ENCODE measurements at places on chromosomes 7 and 10.

GRCh38 chr7:94417306-94417705 is 22.6 kb downstream of the COL1A2 start:
- DNase-seq: no peak

GRCh38 chr7:55144333-55145317 is 125.8 kb downstream of the EGFR start:
- no peak for DNase-seq

DNA sequence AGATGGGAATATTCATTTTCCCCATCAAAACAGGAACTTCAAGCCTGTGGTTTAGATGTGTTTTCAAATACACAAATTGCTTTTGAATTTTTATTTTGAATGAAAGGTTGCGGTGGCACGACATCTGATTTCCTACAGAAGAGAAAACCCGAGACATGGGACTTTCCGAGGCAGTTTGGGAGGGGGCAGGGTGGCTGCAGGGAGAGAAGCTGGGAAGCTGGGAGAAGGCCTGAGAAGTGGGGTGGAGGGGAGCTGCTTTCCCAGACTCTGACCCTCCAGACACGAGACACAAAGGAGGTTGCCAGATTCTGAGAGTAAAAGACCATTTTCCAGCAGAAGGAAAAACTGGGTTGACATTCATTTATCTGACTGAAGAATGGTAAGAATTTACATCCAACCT is 19.6 kb downstream of the TMEM176A start:
- DNase-seq: no peak

- no peak for DNase-seq
Observed at GRCh38 chr7:144720149-144720548, 115.7 kb downstream of the TPK1 start.

- no peak for DNase-seq
Observed at GRCh38 chr7:107213193-107213788, 44.5 kb downstream of the HBP1 start.

GRCh38 chr10:97144297-97144696 is 41.5 kb downstream of the SLIT1 start:
- no peak for DNase-seq

- DNase-seq: no peak
Observed at GRCh38 chr7:158809596-158809995, 19.7 kb downstream of the ESYT2 start.

- DNase-seq: no peak
Observed at GRCh38 chr7:50214126-50214670, 90.3 kb upstream of the IKZF1 start.

- DNase-seq: no peak
Observed at GRCh38 chr10:6141296-6142151, 52.7 kb downstream of the RBM17 start.

DNA sequence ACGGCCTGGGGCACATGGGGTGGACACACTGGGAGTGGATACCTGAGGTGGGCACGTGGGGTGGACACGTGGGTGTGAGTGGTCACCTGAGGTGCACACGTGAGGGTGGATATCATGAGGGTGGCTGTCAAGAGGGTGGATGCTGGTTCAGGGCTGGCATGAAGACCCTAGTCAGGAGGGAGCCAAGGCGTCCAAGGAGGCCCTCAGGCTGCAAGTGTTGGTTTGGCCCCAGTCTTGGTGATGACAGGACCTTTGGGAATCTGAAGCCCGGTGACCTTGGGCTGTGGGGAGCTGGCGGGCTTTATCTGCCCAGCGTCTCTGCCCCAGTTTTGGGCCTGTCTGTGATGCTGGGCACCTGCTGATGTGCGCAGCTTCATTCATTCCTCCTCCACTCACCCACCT is 24.9 kb upstream of the PFKFB3 start:
- DNase-seq: no peak

DNA sequence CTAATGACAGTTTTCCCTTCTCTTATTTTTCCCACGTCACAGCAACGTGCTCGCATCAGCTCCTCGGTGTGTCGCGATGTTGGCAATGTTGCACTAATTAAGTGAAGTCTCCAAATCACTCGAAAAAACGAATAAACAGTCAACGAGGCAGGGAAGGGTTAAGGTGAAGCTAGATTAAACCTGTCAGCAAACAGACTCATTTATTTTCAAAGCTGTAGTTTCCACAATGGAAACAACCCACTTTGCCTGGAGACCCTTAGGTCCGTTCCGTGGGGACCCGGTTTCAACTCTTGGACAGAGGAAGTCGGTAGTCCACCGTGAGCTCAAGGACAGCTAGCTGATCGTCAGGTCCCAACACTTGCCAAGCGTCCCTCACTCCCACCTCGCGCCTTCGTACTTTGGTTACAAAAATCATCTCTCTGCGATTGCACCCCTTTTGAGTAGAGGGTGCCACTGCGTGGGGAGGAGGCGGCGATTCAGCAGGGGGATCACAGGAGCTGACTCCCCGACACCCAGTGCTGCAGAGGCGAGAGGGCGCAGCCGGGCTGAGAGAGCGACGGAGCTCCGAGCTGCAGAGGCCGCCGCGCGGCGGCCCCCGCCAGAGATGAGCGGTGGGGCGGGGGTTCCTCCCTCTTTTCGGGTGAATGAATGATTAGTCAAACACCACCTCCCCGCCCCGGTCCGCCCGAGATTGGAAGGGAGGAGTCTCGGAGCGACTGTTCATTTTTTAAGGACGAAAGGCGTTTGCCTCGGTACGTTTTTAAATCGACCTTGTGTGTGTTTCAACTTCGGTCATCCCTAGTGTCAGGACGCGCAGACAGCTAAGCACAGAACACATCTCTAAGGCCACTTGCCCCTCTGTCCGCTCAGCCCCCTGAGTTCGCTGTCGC is 1.3 kb upstream of the BMPER start:
- no peak for DNase-seq

GRCh38 chr7:145624618-145625017 is 492.0 kb upstream of the CNTNAP2 start:
- peak; percentile 35 for DNase-seq

DNA sequence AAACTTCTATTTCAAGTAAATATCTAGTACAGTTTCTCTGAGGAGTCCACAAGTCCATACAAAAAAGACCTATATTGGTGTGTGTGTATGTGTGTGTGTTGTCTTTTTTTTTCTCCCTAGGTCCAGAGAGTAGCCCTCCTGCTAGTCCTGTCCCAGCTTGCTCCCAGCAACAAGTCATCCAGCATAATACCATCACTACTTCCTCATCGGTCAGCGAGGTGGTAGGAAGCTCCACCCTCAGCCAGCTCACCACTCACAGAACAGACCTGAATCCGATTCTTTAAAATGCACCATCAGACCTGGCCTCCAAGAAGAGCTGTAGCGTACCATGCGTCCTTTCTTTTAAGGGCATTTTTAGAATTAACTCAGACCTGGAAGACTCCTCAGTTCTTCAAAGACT is 139.1 kb downstream of the TRIL start:
- no peak for DNase-seq

- DNase-seq: no peak
Observed at GRCh38 chr10:76287856-76288255, 856.4 kb downstream of the LRMDA start.

DNA sequence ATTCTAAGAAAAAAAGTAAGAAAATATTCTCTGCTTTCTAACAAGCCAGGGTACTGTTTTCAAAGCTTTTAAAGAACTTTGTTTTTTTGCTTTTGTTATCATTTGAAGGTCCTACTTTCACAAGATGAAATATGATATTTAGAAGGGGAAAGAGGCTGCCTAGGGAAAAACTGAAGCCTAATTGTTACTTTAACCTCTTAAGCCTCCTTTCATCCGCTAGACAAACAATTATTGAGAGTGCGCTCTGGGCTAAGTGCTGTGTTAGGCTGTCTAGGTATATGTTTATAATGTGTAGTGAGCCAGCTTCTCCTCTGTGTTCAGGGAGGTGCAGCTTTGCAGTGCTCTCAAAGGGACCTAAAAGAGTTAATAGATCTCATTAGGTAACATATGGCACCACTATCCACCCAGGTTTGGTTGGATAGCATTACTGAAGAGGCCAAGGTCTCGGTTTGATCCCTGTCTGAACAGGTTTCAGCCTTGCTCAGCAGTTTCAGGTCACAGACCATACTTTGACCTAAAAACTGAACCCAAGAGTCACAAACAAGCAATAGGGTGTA is 17.9 kb downstream of the PDK4 start:
- no peak for DNase-seq

DNA sequence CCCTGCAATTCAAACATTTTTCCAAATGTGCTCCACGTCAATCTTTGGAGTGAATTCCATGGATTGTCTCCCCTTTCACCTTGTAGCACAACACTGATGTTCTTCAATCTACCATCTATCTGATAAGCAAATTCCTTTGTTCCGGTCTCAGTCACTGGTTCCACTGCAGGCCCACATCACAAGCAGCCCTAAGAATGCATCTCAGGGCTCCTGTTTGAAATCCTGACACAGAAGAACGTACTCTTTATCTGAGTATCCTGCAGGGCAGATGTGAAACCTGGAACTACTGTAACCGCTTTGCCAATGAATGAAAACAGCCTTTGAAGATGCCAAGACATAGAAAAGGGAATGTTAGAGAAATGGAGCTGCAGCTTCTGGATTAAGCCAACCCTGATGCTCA is 62.9 kb upstream of the FAM133B start:
- no peak for DNase-seq

- DNase-seq: no peak
Observed at GRCh38 chr7:16637379-16637778, 8.2 kb downstream of the ANKMY2 start.

DNA sequence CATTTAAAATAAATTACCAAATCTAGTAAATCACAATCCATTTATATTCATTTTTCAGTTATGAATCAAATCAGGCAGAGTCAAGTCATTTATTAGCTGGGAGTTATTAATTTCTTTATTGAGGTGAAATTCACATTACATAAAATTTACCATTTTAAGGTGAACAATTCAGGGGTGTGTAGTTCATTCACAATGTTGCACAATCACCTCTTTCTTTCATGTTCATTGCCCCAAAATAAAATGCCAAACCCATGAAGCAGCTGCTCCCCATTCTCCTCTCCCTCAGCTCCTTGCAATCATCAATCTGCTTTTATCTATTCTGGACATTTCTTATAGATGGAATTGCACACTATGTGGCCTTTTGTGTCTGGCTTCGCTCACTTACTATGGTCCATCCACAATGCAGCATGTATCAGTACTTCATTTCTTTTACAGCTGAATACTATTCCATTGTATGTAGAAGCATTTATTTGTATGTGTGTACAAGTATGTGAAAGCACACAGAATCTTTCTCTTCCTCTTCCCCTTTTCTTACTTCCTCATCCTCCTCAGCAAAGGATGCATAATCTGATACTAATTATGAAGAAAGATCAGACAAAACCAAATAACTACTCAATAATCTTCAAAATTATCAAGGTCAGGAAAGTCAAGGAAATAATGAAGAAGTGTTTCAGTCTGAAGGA is 60.6 kb downstream of the LMBR1 start:
- no peak for DNase-seq

DNA sequence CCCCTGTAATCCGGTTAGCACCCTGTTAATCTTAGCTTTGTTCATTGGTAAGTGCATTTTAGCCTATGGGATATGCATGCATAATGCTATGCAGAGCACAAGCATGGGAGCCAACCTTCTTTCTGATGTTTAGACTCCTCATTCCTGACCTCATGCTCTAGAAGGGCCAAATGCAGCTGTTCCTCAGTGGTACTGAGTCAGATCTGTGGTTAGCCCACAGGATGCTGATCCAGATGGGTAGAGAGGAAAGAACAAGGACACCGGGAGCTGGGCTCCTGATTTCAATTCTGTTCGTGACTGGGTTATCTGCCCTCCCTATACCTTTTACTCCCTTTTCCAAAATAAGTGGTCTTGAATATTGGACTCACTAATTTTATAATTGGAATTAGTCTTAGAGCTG is 31.7 kb upstream of the C10orf90 start:
- DNase-seq: no peak

- DNase-seq: no peak
Observed at GRCh38 chr10:111156754-111157153, 79.9 kb downstream of the ADRA2A start.

DNA sequence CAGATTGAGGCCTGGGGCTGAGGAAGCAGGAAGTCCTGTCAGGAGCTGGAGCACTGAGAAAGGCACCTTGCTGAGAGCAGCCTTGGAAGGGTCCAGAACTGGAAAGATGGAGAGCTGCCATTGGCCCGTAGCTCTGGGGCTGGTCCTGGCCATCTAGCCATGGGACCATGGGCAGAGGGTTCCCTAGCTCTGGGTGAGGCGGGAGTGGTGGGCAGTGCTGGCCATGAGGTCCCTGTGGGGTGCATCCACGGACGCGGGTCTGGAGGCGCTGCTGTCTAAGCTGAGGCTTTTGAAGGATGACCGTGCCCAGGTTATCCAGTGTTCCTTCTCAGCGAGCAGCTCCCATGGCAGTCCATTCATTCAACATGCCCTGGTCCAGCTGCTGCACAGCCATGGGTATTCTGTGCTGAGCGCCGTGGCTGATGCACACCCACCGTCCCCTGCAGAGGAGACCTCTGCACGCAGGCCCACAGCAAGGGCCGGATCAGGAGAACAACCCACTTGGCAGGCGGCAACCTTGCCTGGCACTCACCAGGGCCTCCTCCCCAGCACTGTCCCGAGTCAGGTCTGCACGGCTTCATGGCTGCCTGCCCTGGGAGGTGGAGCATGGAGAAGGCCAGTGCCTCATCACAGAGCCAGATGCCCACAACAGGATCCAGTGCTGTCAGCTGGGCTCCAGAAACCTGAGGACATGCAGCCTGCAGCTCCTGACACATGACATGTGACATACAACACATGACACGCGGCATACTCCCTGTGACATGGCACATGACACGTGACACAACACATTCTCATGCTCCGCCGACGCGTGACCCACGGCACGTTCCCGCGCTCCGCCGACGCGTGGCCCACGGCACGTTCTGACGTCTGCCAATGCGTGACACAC is 121.9 kb downstream of the INPP5A start:
- no peak for DNase-seq

DNA sequence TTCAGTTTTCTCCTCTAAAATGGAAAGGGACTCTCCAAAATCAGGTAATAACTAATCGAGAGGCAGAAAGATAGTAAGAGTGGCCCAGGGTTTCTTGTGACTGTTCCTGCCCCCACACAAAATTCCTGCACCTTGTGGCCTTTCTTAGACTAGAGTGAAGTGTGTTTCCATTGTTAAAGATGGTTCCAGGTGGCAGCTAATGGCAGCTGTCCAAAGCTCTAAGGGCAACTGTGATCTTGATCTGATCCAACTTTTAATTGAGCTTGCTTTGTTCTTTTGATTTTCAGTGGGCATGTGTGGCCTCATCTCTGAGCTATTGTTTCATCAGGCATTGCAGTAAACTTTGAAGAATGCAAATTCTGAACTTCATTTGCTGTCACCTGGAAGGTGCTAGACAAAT is 19.4 kb downstream of the ACSL5 start:
- DNase-seq: no peak

DNA sequence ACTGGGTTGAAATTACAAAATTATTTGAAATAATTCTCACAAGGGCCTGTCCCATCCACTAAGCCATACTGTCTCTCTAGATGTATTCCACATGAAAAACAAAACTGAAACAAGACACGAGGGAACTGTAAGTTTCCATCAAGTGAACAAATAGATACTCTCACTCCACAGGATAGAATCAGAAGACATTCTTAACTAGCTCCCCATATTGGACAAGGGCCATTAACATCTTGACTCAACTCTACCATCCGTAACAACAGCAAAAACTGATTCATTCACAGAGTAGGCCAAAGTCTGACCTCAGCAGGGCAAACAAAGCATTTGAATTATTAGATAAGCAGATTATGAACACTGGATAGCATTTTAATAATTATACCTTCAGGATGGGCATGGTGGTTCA is 29.1 kb downstream of the UBE2H start:
- no peak for DNase-seq

- DNase-seq: no peak
Observed at GRCh38 chr7:39084349-39084748, 106.6 kb downstream of the POU6F2 start.

GRCh38 chr10:47027108-47027783 is 116.0 kb downstream of the PTPN20 start:
- DNase-seq: no peak

- DNase-seq: no peak
Observed at GRCh38 chr7:16874066-16874465, 7.7 kb downstream of the AGR3 start.
